ENCODE measurements at places on chromosomes 16 and 17. TPM values are rescaled to one million over a fixed set of nuclear protein-coding genes. Genes with fewer than 3 reads are reported as not detected.

NAGS gene
- total RNA-seq, result 0.91 TPM

DNA sequence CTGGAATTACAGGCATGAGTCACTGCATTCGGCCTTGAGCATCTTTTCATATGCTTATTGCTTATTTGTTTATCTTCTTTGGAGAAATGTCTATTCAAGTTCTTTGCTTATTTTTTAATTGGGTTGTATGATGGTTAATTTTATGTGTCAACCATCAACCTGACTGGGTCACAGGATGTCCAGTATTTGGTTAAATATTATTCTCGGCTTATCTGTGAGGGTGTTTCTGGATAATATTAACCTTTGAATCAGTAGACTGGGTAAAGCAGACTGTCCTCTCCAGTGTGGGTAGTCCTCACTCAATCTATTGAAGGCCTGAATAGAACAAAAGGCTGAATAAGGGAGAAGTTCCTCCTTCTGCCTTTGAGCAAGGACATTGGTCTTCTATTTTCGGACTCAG, 142.0 kb downstream of the SSH2 start:
- DNase-seq, result no peak
- H3K36me3 ChIP-seq, result peaks cover 7% of the 10 kb centered on the region
- no peak overlapping the region for H3K27ac ChIP-seq

DNASE1L2 gene
- total RNA-seq, result 1.1 TPM

- peaks cover 4% of the 10 kb centered on the region for H3K27me3 ChIP-seq
- peak overlapping the region; percentile 71 for H3K4me3 ChIP-seq
- H3K27ac ChIP-seq, result peak overlapping the region; percentile 94
These were observed 12.3 kb downstream of the PLXDC1 start for GRCh38 chr17:39139161-39139511.

- H3K36me3 ChIP-seq, result no peaks in the 10 kb centered on the region
- peaks cover 36% of the 10 kb centered on the region for H3K27me3 ChIP-seq
- H3K4me1 ChIP-seq, result 0 out of 2 replicates have a peak, but pooled peaks cover 16% of the 10 kb centered on the region
- no peak for DNase-seq
- H3K27ac ChIP-seq, result no peak overlapping the region
- peak overlapping the region; percentile 28 for H3K4me3 ChIP-seq
These were observed 257 bp downstream of the SNAI3 start for GRCh38 chr16:88686062-88686438.

CD300E gene
- total RNA-seq, result not detected

TMC6 gene
- total RNA-seq, result not detected

DNA sequence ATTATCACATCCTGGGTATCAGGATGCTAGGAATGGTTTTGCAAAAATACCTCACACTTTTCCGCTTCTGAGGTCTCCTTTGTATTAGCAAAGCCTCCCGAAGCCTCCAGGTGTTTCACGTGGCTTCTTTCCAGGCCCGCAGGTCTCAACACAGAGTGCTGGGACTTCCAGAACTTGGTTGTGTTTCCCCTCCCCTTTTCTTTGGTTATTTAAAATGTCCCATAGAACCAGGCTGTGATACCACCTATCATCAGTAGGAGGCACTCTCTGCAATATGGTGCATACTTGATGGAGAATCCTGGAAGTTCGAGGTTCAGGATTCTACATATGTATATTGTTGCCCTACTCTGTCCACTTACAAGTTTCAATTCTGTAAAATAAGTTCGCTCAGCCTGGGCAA, 28.8 kb downstream of the ATP2C2 start:
- H3K27me3 ChIP-seq, result peaks cover 23% of the 10 kb centered on the region
- no peak overlapping the region for H3K27ac ChIP-seq
- DNase-seq, result no peak
- H3K4me3 ChIP-seq, result no peak overlapping the region
- H3K4me1 ChIP-seq, result peaks cover 4% of the 10 kb centered on the region
- H3K36me3 ChIP-seq, result no peaks in the 10 kb centered on the region

DNA sequence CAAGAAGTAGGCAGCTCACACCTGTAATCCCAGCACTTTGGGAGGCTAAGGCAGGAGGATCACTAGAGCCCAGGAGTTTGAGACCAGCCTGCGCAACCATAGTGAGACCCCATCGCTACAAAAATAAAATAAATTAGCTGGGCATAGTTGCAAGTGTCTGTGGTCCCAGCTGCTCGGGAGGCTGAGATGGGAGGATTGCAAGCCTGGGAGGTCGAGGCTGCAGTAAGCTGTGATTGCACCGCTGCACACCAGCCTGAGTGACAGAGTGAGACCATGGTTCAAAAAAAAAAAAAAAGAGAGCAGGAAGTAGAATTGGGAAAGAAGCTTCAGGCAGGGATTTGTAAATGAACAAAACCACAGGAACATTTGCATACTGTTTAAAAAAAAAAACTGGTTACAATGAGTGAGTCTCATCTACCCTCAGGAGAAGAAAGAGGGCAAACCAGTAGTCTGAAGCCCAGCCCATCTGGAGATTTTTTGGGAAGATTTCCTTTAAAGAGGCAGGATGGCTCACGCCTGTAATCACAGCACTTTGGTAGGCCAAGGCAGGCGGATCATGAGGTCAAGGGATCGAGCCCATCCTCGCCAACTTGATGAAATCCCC, 7.9 kb downstream of the MPV17L start:
- no peaks in the 10 kb centered on the region for H3K36me3 ChIP-seq
- H3K4me3 ChIP-seq, result no peak overlapping the region
- peaks cover 30% of the 10 kb centered on the region for H3K27me3 ChIP-seq
- DNase-seq, result no peak
- H3K27ac ChIP-seq, result no peak overlapping the region

- DNase-seq, result no peak
- H3K4me1 ChIP-seq, result peaks cover 15% of the 10 kb centered on the region
- H3K4me3 ChIP-seq, result no peak overlapping the region
- no peak overlapping the region for H3K27ac ChIP-seq
- H3K36me3 ChIP-seq, result no peaks in the 10 kb centered on the region
- peaks cover 24% of the 10 kb centered on the region for H3K27me3 ChIP-seq
These were observed 1.4 kb downstream of the STAT5A start for GRCh38 chr17:42289611-42290181.

DNA sequence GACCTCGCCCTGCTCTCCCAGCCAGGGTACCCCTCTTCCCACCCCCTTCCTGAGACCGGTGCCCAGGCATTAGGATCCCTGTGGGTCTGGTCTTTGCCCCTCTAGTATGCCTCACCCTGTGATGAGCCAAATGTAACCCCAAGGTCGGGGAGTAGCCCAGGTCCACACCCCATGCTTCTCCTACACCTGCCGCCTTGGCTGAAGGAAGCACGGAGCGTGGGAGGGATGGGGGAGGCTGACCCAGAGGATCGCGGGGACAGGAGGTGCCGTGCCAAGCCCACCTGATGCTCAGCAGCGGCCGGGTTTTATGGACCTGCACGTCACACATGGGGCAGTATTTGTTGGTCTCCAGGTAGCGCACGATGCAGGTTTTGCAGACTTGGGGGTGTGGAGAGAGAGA, 8.8 kb downstream of the PCGF2 start:
- H3K4me3 ChIP-seq, result no peak overlapping the region
- peaks cover 38% of the 10 kb centered on the region for H3K4me1 ChIP-seq
- no peak for DNase-seq
- H3K27ac ChIP-seq, result no peak overlapping the region
- H3K36me3 ChIP-seq, result peaks cover 6% of the 10 kb centered on the region

RNF157 gene
- not detected for total RNA-seq

DNA sequence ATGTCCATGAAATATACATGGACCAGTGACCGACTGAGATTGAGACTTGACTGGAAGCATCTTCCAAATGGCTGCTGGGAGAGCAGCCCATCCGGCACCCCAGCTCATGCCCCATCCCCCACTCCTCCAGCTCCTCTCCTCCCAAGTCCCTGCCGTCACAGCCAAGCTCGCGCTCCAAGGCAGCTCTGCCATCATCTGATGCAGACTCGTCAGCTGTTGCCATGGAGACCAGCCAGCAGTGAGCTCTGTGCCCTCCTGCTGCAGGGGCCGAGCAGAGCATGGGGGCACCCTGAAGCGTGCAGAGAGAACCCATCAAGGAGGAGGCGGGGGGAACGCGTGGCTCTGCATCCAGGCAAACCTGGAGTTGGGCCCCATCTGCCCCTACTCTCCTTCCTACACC, 74.5 kb upstream of the TNRC6C start:
- H3K27ac ChIP-seq, result no peak overlapping the region
- H3K4me3 ChIP-seq, result no peak overlapping the region
- no peaks in the 10 kb centered on the region for H3K36me3 ChIP-seq
- H3K27me3 ChIP-seq, result peaks cover 32% of the 10 kb centered on the region

- peaks cover 61% of the 10 kb centered on the region for H3K4me1 ChIP-seq
- H3K27me3 ChIP-seq, result peaks cover 4% of the 10 kb centered on the region
- DNase-seq, result peak; percentile 13
- H3K27ac ChIP-seq, result no peak overlapping the region
These were observed 96.1 kb upstream of the CDH5 start for GRCh38 chr16:66270333-66270927.

DNA sequence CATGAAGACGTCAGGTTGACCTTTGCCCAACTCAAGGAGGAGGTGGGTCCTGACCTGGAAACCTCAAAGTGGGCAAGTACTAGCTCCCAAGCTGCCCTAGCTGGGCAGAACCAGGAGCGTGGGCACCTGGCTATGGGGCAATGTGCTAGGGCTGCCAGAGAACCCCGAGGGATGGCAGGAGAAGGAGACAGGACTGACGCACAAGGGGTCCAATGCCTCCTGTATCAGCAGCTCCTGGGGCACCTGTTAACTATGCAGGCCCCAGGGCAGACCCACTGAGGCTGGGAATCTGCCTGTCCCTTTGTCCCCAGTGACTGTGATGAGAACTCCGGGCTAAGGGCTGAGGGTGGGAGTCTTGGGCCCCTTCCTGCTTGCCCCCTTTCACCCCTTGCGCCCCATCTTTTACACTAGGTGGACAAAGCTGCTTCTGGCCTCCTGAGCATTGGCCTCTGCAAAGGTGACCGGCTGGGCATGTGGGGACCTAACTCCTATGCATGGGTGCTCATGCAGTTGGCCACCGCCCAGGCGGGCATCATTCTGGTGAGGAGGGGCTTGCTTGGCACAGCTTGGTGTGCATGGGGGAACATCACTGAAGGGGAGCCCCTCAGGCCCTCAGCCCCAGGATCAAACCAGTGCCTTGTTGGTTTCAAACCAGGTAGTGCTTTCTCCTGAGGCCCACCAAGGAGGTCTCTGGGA, 7.7 kb downstream of the CHAD start:
- peaks cover 10% of the 10 kb centered on the region for H3K27me3 ChIP-seq
- H3K4me3 ChIP-seq, result no peak overlapping the region
- H3K36me3 ChIP-seq, result no peaks in the 10 kb centered on the region
- H3K4me1 ChIP-seq, result peaks cover 15% of the 10 kb centered on the region

GRCh38 chr16:66091471-66091891, 275.0 kb upstream of the CDH5 start:
- no peak for DNase-seq
- H3K4me1 ChIP-seq, result peaks cover 9% of the 10 kb centered on the region
- no peak overlapping the region for H3K27ac ChIP-seq
- no peaks in the 10 kb centered on the region for H3K36me3 ChIP-seq
- no peak overlapping the region for H3K4me3 ChIP-seq
- H3K27me3 ChIP-seq, result peaks cover 6% of the 10 kb centered on the region

ITGA2B gene
- not detected for total RNA-seq

DNA sequence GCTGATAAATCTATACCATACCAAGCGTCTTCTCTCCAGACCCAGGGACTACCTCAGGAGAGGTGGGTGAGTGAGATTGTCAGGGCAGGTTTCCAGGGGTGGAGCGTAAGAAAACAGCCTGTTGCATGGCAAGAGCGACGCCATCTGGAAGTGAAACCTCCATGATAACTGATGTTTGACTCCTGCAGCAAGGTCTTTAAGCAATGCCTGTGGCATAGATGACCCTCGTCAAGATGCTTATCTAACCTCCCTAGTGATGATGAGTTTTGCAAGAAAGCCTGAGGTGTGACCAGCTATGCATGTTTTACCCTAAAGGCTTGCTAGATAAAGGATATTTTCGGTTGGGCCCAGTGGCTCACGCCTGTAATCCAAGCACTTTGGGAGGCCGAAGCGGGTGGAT, 71.6 kb downstream of the GSG1L start:
- no peaks in the 10 kb centered on the region for H3K36me3 ChIP-seq
- H3K4me1 ChIP-seq, result no peaks in the 10 kb centered on the region
- H3K27ac ChIP-seq, result no peak overlapping the region
- DNase-seq, result no peak

PRSS21 gene
- total RNA-seq, result not detected

DNA sequence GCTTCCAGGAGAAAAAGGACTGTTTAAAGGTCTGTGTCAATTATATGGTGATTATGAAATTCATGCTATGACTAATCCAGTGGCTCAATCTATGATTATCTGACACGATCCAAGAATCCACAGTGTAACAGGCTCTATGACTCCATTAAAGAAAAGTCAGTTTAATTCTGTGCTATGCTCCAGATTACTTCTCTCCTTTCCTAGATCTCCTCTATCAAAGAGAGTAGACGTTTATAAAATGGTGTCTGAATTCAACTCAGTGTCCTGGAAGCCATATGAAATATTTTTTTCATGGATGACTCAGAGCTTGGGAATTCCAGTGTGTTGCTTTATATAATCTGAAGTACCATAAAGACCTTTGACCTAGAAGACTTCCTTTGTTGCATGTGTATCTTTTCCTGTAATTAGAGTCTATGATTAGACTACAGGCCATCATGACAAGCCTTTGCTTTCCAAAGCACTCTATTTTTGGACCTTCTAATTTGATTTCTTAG, 27.0 kb upstream of the NF1 start:
- no peaks in the 10 kb centered on the region for H3K27me3 ChIP-seq
- H3K4me1 ChIP-seq, result peaks cover 38% of the 10 kb centered on the region
- DNase-seq, result peak; percentile 79
- H3K36me3 ChIP-seq, result peaks cover 18% of the 10 kb centered on the region

CACNA1H gene
- 0.03 TPM for total RNA-seq

DNAAF8 gene
- total RNA-seq, result 2.6 TPM

DNA sequence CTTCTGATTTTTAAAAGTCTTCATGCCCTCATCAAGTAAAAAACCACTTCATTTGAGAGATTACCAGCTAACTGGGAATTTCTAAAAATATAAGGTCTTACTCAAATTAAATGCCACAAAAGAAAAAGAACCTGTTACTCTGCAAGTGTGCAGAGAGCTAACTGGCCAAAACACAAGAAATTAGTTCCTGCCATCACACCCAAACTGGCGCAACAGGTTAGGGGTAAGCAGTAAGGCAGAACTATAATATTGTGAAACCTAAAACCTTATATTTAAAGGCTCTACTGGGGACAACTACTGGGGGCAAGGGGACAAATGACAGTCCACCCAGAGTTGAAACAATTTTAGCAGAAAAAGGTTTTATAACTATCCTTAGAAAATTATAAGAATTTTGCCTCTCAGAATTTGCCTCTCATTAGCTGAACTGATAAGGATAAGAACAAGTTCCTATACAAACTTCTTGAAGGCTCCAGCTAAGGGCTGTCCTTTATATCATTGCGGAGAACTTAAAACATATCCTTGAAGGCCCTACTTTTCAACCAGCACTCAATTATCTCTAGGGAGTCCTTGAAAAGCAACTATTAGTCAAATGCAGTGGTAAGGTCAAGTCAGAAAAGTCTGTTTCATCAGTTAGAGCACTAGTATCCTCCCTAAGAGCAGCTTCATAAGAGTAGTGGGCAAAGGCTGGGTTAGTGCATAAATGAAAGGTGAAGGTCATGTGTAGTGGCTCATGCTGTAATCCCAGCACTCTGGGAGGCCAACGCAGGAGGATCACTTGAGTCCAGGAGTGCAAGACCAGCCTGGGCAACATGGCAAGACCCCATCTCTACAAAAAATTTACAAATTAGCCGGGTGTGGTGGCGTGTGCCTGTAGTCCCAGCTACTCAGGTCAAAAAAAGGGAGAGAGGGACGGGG, 31.5 kb downstream of the SMURF2 start:
- peaks cover 26% of the 10 kb centered on the region for H3K36me3 ChIP-seq
- no peak for DNase-seq
- peak overlapping the region; percentile 27 for H3K27ac ChIP-seq
- peaks cover 95% of the 10 kb centered on the region for H3K4me1 ChIP-seq
- no peaks in the 10 kb centered on the region for H3K27me3 ChIP-seq

GRCh38 chr17:5785338-5785737, 201.0 kb upstream of the NLRP1 start:
- peak; percentile 71 for DNase-seq
- peaks cover 5% of the 10 kb centered on the region for H3K27me3 ChIP-seq
- H3K4me1 ChIP-seq, result peaks cover 60% of the 10 kb centered on the region
- H3K36me3 ChIP-seq, result peaks cover 14% of the 10 kb centered on the region
- H3K4me3 ChIP-seq, result peak overlapping the region; percentile 59

Data from HFFc6 (cell line).